ENCODE measurements at places on chromosomes 11 and 22.

DNA sequence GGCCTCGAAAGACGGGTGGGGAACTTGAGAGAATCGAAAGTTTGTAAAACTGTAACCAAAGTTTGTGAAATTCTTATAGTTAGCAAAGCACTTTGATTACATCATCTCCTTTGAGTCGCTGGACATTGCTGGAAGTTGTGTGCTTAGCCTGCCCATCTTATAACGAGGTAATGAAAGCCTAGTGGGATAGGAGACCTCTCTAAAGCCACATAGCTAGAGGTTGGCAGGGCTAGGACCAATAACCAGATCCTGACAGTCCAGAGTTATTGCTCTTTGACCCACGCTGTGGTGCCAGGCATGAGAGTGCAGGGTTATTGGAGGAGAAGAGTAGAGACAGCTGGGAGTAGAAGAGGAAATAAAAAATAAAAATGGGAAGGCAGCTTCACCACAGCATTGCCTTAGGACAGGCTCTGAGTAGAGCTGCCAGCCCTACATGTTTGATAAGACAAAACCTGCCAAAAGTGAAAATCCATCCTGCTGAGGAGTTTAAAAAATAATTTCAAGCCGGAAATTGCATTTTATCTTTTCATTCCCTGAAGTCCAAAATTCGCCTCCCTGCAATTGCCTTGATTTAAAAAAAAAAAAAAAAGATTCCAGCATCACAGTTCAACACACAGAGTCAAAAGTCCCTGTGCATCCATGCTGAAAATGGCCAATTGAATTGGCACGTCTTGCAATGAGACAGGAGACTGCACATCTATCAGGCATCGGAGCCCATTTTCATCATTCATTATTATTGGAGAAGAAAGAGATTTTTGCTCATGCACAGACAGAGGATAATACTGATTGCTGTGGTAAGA, 225.5 kb upstream of the POU2AF2 start:
- DNase-seq = no peak

- DNase-seq = no peak
Measured at GRCh38 chr11:27722117-27722952, 22.1 kb upstream of the BDNF start.

DNA sequence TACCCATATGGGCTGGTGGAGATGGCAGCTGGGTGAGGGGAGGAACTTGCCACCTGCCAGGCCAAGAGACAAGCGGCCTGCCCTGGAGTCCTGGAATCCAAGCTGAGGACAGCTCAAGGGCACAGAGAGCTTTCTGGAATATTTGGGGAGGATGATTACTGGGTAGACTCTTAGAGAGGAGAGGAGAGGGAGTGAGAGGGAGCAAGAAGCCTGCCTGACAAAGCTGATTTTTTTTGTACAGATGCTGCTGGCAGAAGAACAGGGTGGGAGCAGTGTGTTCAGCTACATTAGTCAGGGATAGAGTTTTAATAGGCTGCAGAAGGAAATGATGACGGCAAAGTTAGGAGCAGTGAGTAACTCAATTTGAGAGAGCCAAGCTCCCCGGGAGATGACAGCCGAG, 299.3 kb downstream of the NXPE2 start:
- DNase-seq = no peak

DNA sequence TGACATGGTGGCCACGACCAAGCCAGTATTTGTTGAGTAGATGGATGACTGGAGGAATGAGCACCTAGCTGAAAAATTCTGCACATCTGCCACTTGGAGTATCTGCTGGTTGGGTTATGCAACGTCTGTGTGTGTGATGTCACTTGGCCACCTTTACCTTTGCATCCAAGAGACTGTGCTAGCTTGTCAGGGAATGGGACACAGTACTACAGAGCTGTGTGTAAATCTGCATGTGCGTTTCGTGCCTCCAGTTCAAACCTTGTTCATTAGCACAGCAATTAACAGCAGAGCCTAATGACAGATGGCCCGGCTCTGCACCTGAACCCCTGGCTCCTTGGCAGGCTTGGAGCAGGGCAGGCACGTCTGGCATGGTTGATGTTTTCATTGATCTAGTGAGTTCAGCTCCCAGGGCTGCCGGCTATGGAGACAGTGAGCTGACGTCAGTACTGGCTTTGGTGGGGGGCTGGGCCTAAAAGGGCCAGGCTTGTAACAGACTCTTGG, 188.4 kb upstream of the NAV2 start:
- no peak for DNase-seq

GRCh38 chr11:128349650-128350299, 237.6 kb downstream of the ETS1 start:
- no peak for DNase-seq

DNA sequence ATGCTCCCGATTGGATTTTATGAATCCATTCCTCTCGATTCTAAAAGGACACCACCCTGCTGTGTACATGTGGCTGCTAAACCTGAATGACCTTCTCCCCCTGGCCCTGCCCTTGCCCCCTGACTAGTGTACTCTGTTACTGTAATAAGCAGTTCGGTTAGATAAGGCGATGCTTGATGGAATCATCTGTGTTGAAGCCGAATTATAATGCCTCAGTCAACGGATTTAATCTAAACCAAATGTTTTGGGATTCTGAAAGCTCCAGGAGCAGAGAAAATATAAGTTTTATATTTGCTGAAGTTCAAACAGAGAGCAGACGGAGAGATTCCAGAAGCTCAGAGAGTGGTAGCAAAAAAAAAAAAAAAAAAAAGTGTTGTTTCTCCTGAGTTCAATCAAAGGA, 275.4 kb upstream of the MPPED2 start:
- no peak for DNase-seq

DNA sequence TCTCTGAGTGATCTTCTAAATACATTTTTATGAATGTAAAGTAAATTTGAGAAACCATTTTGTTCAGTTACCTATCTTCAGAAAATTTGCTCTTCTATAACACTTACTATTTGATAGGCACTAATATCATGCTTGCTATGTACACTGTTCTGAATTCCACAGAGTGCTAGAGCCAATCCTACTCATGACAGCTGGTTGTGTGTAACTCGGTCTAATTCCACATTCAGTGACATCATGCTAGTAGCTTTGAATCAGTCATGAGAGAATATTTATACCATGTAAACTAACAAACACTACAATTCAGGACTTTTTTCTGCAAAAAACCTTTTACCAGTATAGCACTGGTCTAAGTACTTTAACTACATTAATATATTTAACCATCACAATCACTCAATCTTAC, 902.9 kb downstream of the DLG2 start:
- no peak for DNase-seq

DNA sequence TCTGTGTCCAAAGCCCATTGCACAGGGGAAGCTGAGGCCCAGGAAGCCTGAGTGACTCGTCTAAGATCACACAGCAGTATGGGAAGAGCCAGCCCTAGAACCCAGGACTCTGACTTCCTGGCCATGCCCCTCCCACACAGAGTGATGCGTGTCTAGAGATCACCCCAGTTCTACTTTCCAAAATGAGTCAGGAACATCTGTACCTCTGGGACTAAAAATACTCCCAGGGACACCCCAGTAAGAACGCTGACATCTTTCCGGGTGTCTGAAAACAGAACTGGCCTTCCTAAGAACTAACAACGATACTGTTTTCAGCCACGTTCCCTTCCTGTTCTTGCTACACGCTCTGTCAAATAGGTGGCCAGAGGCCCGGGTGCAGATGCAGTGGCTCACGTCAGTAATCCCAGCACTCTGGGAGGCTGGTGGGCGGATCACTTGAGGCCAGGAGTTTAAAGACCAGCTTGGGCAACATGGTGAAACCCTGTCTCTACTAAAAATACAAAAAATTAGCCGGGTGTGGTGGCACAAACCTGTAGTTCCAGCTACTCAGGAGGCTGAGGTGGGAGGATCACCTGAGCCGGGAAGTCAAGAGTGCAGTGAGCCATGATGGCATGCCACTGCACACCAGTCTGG, 21.7 kb upstream of the PDGFB start:
- no peak for DNase-seq

All from OCI-LY7 (cell line).